Ascending aorta (tissue), 2 donors: ENCODE measurements at places on chromosomes 4 and X. TPM values are rescaled to one million over a fixed set of nuclear protein-coding genes. Genes with fewer than 3 reads are reported as not detected.

DNA sequence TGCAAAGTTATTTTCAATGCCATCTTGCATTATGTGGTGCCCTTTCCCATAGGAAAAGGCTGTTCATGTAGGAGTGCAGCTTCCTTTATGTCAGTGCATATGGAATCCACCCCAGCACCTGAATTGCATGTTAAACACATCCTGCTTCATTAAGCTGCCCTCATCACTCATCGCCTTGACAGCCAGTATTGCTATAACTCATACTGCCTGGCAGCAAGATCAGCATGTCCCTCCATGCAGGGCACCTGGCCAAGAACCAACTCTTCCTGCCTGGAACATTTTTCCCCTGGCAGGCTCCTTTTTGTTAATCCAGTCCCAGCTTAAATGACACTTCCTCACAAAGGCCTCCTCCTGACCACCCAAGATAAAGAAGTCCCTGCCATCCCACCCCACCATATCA is 23.5 kb upstream of the CA5B start:
- DNase-seq, result no peak

DNA sequence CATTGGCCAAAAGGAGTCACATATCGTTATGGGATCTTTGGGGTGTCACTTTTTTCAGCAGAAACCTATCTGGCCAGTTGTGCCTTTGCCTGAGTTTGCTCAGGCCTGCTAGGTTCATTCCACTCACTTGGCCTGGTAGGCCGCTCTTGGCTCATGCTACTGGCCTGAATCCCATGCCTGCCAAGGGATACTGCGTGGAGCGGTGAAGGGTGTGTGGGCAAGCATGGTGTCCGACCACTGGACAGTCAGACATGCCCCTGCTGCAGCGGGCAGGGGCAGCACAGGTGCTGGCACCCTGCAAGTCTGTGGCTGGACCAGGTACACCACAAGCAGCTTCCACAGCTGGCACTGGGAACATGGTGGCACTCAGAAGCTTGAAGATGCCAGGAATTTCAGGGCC is 11.3 kb upstream of the PPM1K start:
- no peak for DNase-seq

DNA sequence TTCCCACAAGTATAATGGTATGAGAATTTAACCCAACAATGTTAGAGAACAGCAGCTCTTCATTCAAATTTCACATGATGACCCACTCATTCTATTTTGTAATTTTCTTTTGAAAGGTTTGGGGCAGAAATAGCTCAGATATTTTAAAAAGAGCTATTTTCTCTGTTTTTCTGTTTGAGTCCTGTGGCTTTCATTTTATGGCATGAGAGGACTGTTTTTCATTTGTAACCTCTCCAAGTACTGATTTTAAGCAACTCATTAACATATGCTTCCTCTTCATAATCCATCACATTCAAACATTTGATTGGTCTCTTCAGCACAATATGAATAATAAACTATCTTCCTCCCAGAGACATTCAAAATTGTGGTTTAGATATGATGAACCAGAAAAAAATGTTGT is 129.0 kb upstream of the TEX13A start:
- DNase-seq, result no peak

DNA sequence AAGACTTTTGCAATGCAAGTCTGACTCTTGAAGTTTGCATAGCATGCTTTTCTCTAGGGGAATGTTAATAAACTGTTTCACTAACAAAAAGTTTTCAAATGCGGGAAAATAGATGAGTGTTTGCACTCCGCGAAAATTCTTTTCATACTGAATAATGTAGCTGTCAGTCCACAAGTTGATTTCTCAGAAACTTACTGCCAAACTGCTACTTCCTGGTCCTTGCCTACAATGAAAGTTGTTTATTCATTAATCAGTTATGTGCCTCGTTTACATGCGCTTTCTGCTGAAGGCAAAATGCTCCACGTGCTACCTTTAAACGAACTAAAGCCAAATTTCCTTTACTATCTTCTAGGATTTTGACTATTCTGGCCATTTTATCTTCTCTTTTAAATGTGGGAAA is 166.2 kb downstream of the MAGEB17 start:
- DNase-seq, result no peak

- no peak for DNase-seq
Measured at GRCh38 chr4:150305995-150306394, 227.8 kb downstream of the DCLK2 start.

- DNase-seq, result no peak
Measured at GRCh38 chr4:138909587-138909986, 106.0 kb upstream of the NOCT start.

DNA sequence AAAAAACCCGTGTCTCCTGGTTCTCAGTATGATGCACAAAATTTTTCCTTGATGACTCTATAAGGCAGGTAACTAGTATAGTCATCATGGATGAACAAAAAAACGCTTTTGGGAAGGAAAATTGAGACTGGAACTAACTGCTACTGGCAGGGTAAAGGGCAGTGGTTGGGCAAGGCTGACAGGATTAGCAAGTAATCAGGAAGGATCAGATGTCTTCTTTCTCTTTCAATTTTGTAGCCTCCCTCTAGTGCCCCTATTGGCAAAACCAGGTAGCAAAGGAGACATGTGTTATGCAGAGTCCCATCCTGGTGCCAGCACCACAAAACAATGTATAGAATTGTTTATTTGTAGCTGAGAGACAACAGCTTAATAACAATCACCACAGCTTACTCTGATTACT is 12.8 kb upstream of the SLITRK4 start:
- no peak for DNase-seq

HSPA4L gene
- total RNA-seq, result 5.5 TPM

PITX2 gene
- not detected for total RNA-seq

NR0B1 gene
- 0.21 TPM for total RNA-seq

ADH7 gene
- not detected for total RNA-seq

SMIM31 gene
- not detected for total RNA-seq

FAM47A gene
- total RNA-seq, result not detected

TIMM17B gene
- 15.3 TPM for total RNA-seq

CLNK gene
- not detected for total RNA-seq

XG gene
- 1.3 TPM for total RNA-seq

TMPRSS11B gene
- not detected for total RNA-seq

PGK1 gene
- total RNA-seq, result 72.1 TPM

AFF2 gene
- 2.3 TPM for total RNA-seq

MAP9 gene
- total RNA-seq, result 5.2 TPM

GAGE2A gene
- total RNA-seq, result not detected

NEXMIF gene
- 0.53 TPM for total RNA-seq
